ENCODE measurements at places on chromosomes 2 and 18.

DNA sequence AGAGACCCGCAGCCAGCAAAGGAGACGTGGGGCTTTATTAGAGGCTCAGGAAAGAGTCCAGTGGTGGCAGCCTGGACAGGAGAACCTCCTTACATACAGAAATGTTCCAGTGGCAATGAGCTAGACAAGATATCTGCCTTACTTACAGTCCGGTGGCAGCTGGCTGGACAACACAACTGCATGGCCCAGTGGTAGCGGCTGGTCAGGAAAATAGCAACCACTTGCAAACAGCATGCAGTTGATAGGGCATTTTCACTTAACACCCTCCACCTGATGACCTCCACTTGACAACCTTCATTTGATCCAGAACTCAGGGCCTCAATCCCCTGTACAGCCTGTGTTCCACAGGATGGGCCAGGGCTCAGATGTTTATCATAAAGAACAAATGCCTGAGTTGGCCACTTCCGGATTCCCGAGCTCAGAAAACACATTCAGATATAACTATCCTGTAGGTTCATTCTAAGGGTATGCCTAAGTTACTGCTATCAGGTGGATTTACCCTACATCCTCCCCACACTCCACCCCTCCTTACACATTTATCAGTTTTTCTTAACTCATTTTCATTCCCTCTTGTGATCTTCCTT is 63.3 kb upstream of the ITPRID2 start:
- DNase-seq = no peak

DNA sequence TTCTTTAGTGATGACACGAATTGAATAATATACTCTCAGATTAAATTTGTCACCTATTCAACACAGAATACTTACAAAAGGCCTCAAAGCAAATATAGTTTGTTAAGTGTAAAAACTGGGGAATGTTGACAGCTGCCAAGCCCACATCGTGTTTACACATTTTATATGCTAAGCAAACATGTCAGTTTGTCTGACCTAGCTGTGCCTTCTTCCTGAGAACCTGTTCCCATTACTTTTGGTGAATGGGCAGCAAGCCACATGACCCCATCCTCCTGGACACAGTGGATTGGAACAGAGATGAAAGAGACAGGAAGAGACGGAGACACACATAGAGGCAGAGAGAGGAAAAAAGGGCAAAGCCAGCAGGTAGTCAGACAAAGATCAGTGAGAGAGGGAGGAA is 22.9 kb upstream of the CUL3 start:
- DNase-seq = no peak

- DNase-seq = no peak
Observed at GRCh38 chr2:28747714-28748113, 3.9 kb upstream of the PPP1CB start.

DNA sequence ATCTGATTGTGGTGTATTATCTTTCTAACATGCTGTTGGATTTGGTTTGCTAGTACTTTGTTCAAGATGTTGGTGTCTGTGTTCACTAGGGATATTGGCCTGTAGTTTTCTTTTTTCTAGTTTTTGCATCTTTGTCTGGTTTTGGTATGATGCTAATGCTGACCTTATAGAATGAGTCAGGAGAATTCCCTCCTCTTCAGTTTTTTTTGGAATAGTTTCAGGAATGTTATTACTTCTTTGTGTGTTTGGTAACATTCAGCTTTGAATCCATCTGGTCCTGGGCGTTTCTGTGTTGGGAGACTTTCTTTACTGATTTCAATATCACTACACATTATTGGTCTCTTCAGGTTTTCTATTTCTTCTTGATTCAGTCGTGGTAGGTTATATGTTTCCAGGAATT is 124.2 kb upstream of the EPB41L5 start:
- no peak for DNase-seq

- no peak for DNase-seq
Observed at GRCh38 chr2:43129676-43130547, 96.5 kb downstream of the ZFP36L2 start.

- DNase-seq = no peak
Observed at GRCh38 chr2:239295377-239296019, 105.3 kb downstream of the HDAC4 start.

DNA sequence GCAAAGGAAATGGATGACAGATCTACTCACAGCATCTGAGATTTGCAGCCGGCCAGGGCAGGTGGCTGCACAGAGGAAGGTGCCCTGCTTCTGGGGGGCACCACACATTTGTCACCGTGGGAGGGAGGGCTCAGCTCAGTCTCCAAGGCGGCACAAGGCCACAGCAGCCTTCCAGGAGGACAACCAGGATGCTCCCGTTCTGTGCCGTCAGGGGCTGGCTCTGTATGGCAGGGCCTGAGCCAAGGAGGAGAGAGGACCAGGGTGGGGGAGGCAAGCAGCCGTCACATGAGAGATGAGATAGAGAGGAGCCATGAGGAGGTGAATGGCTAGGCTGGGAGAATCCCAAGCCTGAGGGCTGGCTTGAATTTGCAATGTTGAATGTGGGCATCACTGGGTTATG is 4.6 kb upstream of the BOK start:
- DNase-seq = no peak

- no peak for DNase-seq
Observed at GRCh38 chr2:105711394-105711793, 33.3 kb upstream of the NCK2 start.

- DNase-seq = no peak
Observed at GRCh38 chr2:216646116-216646515, 12.9 kb downstream of the IGFBP2 start.

- no peak for DNase-seq
Observed at GRCh38 chr2:238856713-238857567, 9.1 kb downstream of the TWIST2 start.

DNA sequence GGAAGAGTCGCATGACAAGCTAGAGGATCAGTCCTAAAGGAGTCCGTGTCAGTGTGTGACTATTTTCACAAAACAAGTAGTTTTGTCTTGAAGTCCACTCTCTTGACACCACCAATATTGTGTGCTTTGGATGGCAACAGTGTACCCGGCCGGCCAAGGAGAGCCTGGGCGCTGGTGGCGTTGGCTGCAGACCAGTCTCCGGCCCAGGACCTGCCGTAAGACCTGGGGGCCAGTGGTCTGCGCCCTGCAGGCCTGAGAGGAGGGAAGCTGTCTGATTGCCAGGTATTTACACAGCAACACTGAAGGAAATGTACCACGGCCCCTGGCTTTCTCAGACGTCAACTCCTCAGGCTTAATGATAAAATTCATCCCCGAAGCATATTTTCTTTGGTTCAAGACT is 472.4 kb upstream of the SALL3 start:
- no peak for DNase-seq

DNA sequence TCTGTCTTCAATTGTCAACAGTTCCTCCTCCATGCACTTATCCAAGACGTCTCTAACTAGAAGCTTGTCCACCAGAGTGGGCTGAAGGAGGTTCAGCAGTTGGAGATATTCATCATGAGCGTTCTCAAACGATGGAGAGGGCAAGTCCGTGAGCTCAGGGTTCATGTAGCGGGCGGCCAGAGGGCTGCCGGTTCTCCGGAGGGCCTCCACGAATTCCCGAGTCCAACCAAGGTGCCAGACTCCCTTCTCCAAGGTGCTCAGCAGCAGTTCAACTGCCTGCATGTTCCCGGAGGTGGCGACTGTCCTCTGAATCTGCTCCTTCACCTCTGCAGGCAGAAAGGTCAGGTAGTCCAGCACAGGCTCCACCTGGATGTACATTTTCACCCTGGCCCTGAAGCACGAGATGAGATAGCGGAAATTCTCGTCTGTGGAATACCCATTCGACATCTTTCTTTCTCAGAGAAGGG is 590 bp downstream of the IFIH1 start:
- no peak for DNase-seq
